ENCODE measurements at places on chromosomes 2 and 18.

DNA sequence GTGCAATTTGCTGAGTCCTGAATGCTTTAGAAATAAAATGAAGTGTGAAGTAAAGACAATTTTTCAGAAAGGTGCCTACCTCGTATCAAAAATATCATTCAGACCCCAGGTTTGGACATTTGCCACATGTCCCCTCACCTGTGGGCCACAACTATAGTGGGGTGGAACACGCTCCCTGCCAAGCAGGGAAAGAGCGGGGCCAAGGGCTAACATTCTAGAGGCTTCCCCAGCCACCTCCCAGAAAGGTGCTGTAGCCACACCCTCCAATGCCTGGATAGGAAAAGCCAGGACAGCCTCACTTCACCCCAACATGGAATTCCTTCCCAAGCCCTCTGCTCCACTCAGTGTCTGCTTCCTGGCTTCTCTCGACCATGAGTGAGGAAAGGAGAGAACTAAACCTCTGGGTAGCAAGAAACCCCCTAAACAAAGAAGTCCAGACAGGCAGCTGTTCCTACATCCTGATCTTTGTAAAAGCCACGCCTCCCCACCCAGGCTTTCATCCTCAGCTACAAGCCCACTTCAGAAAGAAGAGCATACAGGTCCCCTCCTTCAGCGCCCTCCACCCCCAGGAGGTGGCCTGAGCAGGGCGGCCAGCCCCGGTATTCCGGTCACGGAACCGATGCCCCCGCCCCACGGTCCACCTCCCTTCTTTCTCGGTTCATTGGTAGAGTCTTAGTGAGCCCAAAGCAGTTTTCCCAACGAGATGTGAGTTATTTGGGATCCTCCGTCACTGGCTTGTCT is 2.1 kb downstream of the COL6A3 start:
- DNase-seq, result no peak

- DNase-seq, result no peak
Observed at GRCh38 chr2:223283771-223284170, 231.8 kb downstream of the KCNE4 start.

DNA sequence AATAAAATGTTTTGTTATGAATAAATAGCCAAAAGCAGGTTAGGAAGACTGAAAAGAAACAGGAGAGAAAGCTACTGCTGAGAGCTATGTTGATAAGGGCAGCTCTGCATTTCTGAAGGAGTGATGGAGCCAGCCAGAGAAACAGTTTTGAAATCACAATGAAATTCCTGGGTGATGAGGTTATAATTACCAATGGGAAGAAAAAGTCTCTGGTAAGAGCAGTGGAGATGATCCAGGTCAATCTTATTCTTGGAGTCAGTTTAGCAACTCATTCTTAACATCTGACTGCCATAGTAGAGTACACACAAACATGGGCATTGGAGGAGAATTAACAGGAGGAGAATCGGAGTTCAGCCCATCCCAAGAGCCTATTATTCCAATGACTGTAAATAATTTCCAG is 2.4 kb downstream of the ALKAL2 start:
- DNase-seq, result no peak

DNA sequence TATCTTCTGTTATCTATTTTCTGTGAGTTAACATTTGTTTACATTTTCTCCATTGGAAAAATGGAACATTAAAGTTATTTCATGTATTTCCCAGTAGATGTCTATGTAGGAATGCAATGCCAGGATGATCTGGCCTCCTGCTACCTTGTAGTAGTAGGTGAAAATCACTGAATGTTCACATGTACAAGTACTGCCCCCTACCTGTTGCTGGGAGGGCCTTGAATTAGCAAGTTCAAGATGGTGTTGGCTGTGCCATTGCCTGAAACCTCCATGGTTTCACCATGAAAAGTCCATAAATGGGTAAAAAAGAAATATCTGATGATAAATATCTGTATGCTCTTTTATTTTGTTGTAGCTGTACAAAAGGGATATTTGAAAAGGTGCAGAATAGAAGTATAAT is 30.7 kb downstream of the XRCC5 start:
- peak; percentile 14 for DNase-seq

DNA sequence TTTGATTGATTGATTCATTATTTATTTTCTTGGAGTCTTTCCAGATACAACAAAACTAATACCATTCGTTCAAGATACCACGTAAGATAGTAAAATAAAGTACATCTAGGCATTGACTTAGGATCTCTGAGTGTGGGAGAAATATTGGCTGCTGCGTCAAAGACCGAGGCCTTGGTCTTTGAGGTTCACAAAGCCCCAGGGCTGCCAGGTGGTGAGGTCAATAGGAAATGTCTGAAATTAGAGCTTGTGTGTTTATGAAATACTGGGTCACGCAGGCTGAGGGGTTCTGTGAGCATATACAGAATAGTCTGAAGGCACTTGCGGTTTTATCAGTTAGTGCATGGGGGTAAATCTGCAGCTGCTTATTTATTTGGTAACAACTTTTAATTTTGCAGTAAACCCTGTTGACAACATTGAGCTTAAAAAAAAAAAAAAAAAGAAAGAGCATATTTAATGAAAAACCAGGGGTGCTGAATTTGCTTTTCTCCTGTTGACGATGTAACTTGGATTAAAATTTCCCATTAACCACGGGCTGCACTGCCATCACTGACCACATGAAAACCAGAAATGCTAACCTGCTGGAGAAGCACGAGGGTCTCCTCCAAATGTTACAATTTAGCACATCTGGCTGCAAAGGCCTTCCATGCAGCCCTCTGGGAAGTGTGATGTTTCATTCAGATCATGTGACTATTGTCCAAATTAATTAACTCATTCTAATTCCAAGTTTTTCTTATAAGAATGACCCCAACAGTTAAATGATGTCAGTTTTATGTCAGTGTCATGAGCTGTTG is 27.1 kb upstream of the SERPINB12 start:
- DNase-seq, result no peak

- no peak for DNase-seq
Observed at GRCh38 chr2:222174450-222174849, 124.3 kb downstream of the PAX3 start.

- DNase-seq, result no peak
Observed at GRCh38 chr2:96241227-96241626, 24.6 kb downstream of the TMEM127 start.

DNA sequence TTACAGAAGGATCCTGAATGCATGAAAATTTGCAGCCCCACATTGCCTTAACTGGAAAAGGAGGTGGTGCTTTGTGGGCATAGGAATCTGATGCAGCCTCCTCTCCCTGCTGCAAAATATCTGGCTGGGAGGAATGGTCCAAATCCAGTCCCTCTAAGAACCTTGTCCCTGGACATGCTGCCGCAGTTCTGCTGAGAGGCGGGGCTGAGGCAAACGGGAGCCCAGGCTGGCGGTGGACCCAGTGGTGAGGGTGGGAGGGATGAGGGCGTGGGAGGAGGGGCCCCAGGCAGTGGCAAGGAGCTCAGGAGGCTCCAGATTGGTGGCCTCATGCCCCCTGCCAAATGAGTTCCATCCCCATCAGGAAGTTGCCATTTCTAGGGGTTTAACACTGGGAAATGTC is 36.2 kb downstream of the ZAP70 start:
- no peak for DNase-seq

GRCh38 chr2:201362396-201362795 is 5.3 kb upstream of the FLACC1 start:
- DNase-seq, result no peak

GRCh38 chr2:108998911-108999310 is 9.9 kb upstream of the EDAR start:
- DNase-seq, result no peak

DNA sequence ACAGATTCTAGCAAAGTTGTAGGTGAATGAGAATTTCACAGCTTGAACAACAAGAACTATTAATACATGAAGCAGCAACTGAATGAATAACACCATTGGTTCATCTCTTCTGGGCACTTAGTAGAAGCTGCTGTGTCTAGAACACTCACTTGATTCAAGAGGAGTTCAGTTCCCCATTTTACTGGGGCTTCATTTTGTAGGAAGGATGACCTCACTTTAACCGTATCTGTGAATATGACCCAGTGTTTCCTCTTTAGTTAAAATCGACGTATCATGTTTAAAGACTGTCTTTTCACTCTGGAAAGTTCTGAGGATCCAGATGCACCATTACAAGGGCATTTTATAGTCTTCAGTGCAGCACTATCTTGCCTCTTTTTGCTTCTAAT is 47.8 kb downstream of the LRRTM1 start:
- no peak for DNase-seq

- no peak for DNase-seq
Observed at GRCh38 chr2:7437141-7437540, 519.9 kb downstream of the RNF144A start.

DNA sequence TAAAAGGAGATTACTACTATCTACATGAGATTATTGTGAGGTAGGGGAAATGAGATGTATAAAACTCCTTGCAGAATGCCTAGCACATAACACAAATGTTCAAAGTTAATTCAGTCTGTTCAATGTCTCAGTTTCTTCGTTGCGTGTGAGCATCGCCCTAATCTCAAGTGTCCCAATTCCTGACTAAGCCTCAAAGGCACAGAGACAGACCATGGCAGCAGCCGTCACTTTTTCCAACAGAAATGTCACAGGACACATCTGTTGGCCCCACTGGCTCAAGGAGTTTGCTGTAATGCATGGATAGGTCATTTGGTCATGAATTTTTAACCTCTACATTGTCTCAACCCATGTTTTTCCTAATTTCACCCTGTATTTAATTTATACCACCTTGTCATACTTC is 75.3 kb downstream of the STK39 start:
- no peak for DNase-seq

DNA sequence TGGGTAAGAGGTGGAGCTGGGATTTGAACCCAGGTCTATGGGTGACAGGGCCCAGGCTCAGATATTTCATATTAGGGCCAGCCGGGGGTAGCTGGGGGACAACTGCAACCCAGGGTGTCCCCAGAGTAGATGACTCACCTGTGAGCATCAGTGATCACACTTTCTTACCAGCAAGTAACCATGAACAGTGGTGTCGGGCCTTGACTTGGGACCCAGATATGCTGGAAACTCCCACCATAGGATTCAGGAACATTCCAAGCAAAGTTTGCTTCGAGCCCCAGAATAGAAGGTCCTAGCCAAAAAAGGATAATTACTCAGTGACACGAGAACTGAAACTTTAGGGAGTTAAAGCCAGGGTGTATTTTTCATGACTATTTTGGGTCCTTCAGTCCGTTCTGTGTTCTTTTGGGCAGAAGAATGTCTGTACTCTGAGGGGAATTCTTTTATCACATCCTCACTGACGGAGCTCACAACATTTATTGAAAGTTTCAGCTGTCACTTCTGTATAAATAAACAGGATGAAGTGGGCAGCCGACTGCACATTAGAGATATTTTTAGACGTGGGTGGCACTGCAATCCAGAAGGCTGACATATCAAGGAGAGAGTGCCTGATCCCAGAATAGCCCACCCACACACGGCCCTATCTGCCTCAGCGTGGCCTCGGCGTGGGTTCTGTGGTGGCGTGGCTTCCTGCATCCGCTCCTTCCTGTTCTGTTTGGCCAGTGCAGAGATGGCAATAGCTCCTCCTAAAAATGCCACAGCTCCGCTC is 45.6 kb downstream of the RAMP1 start:
- no peak for DNase-seq

- DNase-seq, result no peak
Observed at GRCh38 chr2:233668605-233669260, 3.0 kb upstream of the UGT1A9 start.

- DNase-seq, result no peak
Observed at GRCh38 chr18:61831071-61831470, 61.7 kb downstream of the RNF152 start.

DNA sequence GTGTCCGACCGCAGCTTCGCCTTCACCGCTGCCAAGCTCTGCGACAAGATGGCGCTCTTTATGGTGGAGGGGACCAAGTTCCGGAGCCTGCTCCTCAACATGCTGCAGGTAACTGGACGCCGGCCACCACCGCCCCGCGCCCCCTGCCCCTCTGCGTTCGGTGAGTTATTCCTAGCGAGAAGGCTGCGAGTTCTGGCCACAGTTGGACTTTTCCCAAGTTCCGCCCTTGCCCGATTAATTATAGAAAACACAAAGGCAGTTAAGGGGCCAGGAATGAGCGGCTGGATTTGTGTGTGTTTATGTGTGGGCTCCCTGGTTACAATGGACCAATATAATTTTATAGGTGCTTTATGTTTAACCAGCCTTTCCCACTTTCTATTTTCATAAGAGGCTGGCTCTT is 189.2 kb downstream of the SMAD7 start:
- DNase-seq, result no peak

GRCh38 chr2:54672590-54673456 is 50.6 kb upstream of the EML6 start:
- no peak for DNase-seq

- DNase-seq, result no peak
Observed at GRCh38 chr2:191401287-191401686, 156.1 kb downstream of the MYO1B start.

- no peak for DNase-seq
Observed at GRCh38 chr2:71538241-71538640, 84.9 kb downstream of the DYSF start.

- no peak for DNase-seq
Observed at GRCh38 chr18:6150430-6150829, 255.1 kb upstream of the TMEM200C start.

- DNase-seq, result no peak
Observed at GRCh38 chr2:236636261-236636660, 66.6 kb downstream of the ACKR3 start.

GRCh38 chr2:196971574-196972279 is 45.2 kb upstream of the PGAP1 start:
- DNase-seq, result no peak

GRCh38 chr2:20178249-20178607 is 46.7 kb downstream of the SDC1 start:
- no peak for DNase-seq

DNA sequence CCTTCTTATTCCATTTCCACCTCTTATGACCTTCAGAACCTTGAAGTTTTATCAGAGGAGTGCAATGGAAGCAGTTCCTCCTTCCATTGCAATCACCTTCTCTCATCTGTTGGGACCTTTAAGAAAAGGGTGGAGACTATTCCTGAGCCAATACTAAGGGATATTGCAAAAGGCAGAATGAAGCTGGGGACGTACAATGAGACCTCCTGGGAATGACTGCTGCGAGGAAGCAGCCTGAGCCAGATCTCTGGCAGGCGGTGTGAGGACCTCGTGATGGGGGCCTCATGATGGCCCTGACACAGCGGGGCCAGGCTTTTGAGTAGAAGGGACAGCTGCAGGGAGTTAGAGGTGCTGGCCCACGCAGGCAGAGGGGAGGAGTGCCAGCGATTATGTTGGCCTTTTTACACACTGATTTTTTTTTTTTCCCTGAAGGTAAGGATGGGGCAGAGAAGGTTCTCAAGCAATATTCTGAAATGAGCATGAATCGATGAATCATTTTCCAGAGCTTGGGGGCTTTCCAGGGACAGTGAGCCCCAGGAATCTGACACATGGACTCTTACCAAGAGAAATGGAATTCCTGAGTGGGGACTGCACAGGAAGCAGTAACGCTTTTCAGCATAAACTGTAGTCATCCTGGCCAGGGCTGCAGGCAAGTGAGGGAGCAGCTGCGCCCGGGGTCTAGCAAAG is 40.0 kb upstream of the LAPTM4A start:
- DNase-seq, result peak; percentile 87

DNA sequence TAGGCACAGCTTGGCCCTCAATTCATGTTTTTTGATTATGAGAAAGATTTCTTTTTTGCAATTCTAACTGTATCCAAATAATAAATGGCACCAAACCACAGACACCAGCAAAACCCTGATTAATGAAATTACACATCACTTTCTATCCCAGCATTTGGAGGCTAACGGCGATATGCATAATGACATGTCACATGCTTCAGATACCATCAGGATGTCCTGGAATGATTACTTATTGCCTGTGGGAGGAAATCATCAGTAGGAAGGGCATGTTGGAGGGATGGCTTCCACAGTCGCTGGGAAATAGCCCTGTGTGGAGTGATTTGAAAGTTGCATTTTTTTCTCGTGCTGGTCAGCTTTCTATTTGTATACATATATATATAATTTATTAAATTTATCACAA is 121.7 kb downstream of the CMPK2 start:
- DNase-seq, result no peak
